Calu3 (cell line): ENCODE measurements at places on chromosomes 1 and 21. TPM values are rescaled to one million over a fixed set of nuclear protein-coding genes. Genes with fewer than 3 reads are reported as not detected.

DENND2D gene
- total RNA-seq: 11.8 and 20.0 TPM in 2 replicates

ZNF644 gene
- 69.4 and 76.0 TPM in 2 replicates for total RNA-seq

TGFB2 gene
- 32.2 and 37.6 TPM in 2 replicates for total RNA-seq

OLFML3 gene
- 0.24 TPM in 1 of 2 replicates, not detected in the other for total RNA-seq

CLIC6 gene
- total RNA-seq: 0.24 and 0.42 TPM in 2 replicates

CD52 gene
- total RNA-seq: not detected in 2 replicates

RGS5 gene
- 1.9 and 6.7 TPM in 2 replicates for total RNA-seq

SEMA6C gene
- total RNA-seq: 2.2 and 2.5 TPM in 2 replicates

LMNA gene
- 499 and 514 TPM in 2 replicates for total RNA-seq

HPDL gene
- total RNA-seq: 8.4 and 9.7 TPM in 2 replicates

LDLRAD1 gene
- 0.24 TPM in 1 of 2 replicates, not detected in the other for total RNA-seq

PTGFR gene
- total RNA-seq: 0.35 and 0.37 TPM in 2 replicates

C1orf87 gene
- total RNA-seq: not detected in 2 replicates

TCHHL1 gene
- not detected in 2 replicates for total RNA-seq

AKR7A3 gene
- 1.7 and 2.2 TPM in 2 replicates for total RNA-seq

SPRR1B gene
- 3.1 TPM in 1 of 2 replicates, not detected in the other for total RNA-seq

HES3 gene
- not detected in 2 replicates for total RNA-seq

ELAPOR1 gene
- total RNA-seq: 0.45 TPM in 1 of 2 replicates, not detected in the other

DTL gene
- total RNA-seq: 37.7 and 44.0 TPM in 2 replicates

GSTM5 gene
- not detected in 2 replicates for total RNA-seq

C4BPB gene
- 7.5 and 10.2 TPM in 2 replicates for total RNA-seq

CRB1 gene
- not detected in 2 replicates for total RNA-seq

FCRLA gene
- total RNA-seq: not detected in 2 replicates

HES2 gene
- total RNA-seq: not detected in 2 replicates

RGSL1 gene
- not detected in 2 replicates for total RNA-seq

IL10 gene
- not detected in 2 replicates for total RNA-seq

ESPN gene
- 2.2 and 3.4 TPM in 2 replicates for total RNA-seq

BRDT gene
- not detected in 2 replicates for total RNA-seq

DAB1 gene
- not detected in 2 replicates for total RNA-seq

VHLL gene
- 0.81 and 1.5 TPM in 2 replicates for total RNA-seq

PHC2 gene
- total RNA-seq: 54.2 and 59.5 TPM in 2 replicates

SCAF4 gene
- 30.8 and 31.2 TPM in 2 replicates for total RNA-seq

TRIM67 gene
- 0.09 and 0.15 TPM in 2 replicates for total RNA-seq

SYPL2 gene
- total RNA-seq: 0.20 TPM in 1 of 2 replicates, not detected in the other

TP73 gene
- total RNA-seq: 0.34 and 0.54 TPM in 2 replicates

FABP3 gene
- not detected in 2 replicates for total RNA-seq

PGLYRP3 gene
- not detected in 2 replicates for total RNA-seq
